ENCODE measurements at places on chromosomes 6 and 20. TPM values are rescaled to one million over a fixed set of nuclear protein-coding genes. Genes with fewer than 3 reads are reported as not detected.

- DNase-seq: no peak
These were observed 859.4 kb downstream of the MAFB start for GRCh38 chr20:39829661-39830060.

DNA sequence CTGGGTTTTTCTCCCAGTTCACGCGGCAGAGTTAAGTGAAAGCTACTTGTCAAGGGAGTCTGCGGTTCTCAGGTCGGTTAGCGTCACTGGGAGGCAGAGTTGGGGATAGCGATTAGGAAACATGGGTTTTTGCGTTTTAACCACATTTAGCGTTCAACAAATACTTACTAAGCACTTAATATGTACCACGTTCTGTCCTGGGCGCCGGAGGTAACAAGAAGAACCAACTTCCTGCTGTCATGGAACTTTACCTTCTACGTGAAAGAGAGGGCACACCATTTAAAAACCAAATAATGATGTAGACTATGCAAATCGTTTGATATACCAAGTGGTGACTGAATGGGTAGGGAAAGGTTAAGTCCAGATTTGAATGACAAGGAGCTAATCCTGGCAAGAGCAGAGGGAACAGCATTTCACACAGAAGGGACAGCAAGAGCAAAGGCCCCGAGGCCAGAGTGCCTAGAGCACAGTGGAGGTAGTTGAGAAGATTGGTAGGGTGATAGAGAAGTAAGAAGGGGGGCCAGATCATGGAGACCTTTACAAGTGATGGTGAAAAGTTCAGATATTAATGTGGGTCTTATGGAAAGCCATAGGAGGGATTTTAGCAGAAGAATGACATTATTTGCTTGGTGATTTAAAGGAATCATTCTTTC, 744 bp downstream of the RIOK1 start:
- no peak for DNase-seq

GRCh38 chr6:22281341-22282085, 15.3 kb downstream of the PRL start:
- no peak for DNase-seq

GRCh38 chr20:5642155-5642981, 107.8 kb upstream of the SHLD1 start:
- DNase-seq: no peak

DNA sequence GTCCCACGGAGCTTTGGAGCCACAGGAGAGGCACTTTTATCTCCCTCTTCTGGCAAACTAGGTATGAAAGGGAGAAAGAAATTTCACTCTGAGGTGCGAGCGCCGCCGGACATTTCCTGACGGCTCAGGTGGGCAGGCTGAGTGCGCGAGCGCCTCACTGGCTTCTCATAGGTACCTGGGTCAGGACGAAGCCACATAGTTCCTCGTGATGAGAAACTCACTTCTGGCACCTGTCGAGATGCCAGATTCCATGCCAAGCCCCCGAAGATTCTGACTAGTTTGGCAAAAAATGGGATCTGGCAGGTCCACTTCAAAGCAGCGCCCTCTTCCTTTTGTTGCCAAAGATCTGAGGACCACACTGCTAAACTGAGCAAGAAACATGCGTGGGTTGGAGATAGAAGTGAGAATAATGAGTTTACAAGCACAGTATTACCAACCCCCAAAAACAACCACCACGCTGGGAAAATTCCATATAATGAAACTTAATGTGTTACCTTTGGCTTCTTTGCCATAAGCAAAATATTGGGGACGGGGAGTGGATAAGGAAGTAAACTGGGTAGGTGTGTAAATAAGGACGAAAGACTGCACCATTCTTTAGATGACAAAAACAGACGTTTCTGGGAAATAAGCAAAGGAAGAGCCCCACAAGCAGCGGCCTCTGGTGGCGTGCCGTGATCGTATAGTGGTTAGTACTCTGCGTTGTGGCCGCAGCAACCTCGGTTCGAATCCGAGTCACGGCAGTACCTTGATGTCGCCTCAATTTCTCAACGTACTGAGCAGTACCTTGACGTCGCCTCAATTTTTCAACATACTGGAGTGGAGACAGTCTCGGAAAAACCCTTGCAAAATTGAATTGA, 89.8 kb upstream of the PRSS16 start:
- peak; percentile 72 for DNase-seq

GRCh38 chr6:4397307-4397706, 261.9 kb upstream of the ECI2 start:
- no peak for DNase-seq

DNA sequence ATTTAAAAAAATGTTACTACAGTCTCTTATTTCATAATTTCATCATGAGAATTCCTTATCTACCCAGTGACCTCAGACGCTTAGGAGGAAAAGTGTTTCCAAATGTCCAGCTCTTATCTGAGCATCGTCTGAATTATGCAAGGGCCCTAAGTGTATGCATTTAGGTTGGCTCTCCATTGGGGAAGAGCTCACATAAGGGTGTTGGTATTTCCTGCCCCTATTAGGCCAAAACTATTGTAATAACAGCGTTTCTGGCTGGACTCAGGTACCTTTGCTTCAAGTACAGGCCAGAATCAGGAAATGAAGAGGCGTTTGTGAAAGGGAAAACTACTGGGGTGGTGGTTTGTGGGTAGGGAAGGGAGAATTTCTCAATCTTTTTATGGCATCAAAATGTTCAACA, 40.4 kb upstream of the SGK1 start:
- no peak for DNase-seq

- DNase-seq: no peak
These were observed 4.9 kb upstream of the GRM4 start for GRCh38 chr6:34150766-34151165.

GRCh38 chr20:45320948-45321595, 13.0 kb upstream of the MATN4 start:
- DNase-seq: no peak

GRCh38 chr6:49790341-49790740, 3.3 kb upstream of the PGK2 start:
- DNase-seq: no peak

DNA sequence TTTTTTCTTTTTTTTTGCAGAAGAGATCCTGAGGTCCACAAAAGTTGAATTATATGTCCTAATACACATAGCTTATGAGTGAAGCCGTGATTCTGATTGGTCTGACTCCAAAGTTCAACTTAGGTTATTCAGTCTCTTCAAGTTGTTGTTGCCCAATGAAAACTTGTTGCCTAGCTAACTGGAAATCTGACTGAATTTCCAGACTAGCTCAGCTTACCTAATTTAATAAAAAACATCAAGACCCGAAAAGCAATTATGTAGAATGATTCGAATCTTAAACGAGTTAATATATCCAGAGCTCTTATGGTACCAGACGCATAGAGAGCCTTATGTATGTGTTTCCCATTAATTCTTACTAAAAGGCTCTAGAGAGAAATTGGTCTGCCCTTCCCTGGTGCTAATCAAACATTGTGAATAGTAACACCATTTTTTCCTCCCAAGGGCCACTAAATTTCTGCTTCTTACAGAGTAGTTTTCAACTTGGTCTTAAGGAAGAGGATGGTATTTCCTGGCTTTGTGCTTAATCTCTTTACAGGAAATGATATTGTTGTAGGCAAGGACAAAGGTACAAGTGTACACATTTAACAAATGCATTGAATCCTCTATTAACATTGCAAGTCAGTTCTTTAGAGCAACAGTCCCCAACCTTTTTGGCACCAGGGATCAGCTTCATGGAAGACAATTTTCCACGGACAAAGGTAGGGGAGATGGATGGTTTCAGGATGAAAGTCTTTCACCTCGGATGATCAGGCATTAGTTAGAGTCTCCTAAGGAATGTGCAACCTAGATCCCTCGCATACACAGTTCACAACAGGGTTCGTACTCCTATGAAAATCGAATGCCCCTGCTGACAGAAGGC, 107.9 kb downstream of the TSHZ2 start:
- DNase-seq: no peak

DNA sequence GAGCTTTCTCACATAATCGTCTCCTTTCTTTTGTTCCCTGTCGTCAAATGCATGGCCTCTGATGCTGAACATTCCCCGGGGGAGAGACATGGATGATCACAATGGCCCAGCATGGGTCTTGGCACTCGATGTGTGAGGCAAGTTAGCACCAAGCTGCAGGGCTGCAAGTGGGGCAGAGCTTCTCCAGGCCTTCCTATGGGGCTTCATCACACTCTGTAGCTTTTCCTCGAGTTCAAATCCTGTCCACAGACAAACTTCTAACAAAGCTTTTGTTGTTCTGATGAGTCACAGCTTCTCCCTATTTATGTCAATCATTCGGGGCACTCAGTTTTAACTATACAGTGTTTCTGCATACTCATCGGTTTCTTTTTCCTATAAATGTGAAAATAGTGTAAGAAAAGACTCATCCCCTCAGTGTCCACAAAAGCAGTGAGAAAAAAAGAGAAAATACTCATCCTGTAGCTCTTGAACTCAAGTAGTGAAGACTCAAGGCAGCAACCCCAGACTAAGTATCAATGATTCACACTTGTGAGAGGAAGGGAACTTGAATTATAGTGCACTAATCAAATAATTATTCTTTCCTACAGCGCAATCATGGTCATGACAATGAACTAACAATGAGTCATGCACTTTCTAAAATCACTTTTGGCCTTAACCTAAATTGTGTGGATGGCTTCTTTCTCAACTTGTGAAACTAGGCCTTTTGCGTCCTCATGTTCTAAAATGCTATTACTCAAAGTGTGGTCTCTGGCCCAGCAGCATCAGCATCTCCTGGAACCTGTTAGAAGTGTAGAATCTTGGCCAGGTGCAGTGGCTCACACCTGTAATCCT, 68.4 kb upstream of the NOX3 start:
- no peak for DNase-seq

The HLA-G gene
- not detected for total RNA-seq

The LY6G5C gene
- total RNA-seq: not detected

The VWA7 gene
- total RNA-seq: 6.3 TPM

The ECT2L gene
- total RNA-seq: not detected

The UNC5CL gene
- total RNA-seq: 30.3 TPM

The THBD gene
- total RNA-seq: 14.3 TPM

The GINS1 gene
- 0.78 TPM for total RNA-seq

The DLK2 gene
- not detected for total RNA-seq

The EEF1A2 gene
- 23.1 TPM for total RNA-seq

The AVP gene
- total RNA-seq: not detected

The SNAP25 gene
- 3.4 TPM for total RNA-seq
